Kasumi-1 (cell line): ENCODE measurements at places on chromosomes 6 and 20.
A peak's percentile ranks its signal among the peaks of the same experiment; 100 is the strongest.

GRCh38 chr6:36735110-36736071, 37.8 kb downstream of the RAB44 start:
- DNase-seq = peak; percentile 87

GRCh38 chr6:47133230-47134000, 91.3 kb upstream of the ADGRF1 start:
- no peak for DNase-seq

DNA sequence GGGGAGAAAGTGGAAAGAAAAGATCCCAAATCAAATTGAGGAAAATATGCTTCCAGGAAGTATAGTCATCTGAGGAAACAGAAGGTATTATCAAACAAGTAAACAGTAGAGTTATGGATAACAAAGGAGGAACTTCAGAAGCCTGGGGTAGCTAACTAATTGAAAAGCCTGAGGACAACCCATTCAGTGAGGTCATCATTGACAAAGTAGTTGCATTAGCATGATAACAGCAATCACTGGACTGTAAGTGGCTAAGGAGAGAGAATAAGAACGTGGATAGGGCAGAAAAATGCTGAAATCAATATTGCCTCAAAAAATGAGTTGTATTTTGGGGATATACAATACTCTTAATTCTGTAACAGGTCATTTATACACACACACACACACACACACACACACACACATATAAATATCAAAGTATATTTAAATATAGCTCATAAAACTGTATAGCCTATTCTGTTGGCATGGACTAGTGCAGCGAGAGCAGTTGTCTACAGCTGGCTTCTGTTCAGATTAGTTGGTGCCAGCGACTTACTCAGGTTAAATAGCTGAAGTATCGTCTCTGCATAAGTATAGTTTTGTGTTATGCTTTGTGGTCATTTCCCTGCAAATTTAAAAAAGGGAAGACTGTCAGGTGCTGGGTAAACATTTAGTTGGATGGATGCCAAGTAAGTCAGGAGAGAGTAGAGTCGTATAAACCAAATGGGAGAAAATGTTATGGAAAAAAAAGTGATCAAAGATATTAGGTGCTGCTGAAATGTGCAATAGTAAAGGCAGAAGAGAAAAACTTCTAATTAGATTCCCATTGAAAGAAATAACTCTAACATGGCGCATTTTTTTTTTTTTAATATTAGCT, 33.8 kb upstream of the CTAGE9 start:
- no peak for DNase-seq

DNA sequence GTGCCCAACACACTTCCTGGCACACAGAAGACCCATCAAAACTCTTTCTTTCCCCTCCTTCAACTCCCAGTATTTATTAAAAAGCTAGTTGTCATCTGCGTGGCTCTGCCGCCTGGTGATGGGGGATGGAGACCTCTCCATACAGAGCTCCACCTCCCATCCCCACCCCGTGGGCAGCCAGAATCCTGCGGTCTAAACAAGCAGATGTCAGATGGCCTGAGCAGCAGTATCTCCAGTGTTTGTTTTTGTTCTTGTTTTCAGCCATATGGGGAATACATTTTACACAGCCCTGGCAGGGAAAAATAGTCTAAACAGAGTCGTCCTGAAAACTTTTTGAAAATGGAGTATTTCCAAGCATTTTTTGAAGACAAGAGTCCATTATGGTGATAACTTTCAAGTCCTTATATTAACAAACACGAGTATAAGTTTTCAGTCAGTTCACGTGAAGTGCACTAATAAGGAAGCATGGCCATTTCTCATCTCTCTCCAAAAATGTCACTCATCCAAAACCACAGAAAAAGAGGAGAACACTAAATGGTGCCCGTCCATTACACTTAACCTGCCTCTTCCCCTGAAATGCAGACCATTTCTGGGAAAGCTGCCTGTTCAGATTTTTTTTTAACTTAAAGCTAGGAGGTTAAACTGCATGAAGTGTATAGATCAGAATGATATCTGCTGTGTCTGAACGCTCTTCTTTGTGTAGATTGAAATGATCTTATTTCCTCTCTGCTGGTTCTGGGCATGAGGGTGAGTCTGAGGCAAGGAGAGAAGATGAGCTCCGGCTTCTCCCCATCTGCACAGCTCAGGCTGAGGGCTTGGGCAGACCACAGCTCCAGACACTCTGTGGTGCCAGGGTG, 91.0 kb downstream of the TCP11 start:
- no peak for DNase-seq

- DNase-seq = no peak
Measured at GRCh38 chr20:43300901-43301300, 111.2 kb upstream of the PTPRT start.

- DNase-seq = no peak
Measured at GRCh38 chr20:11305406-11305805, 612.3 kb upstream of the BTBD3 start.

GRCh38 chr6:158649289-158650143, at the start of gene SYTL3:
Gene SYTL3 (plus strand): TSS chr6:158650054. CDS start chr6:158663269, 13,215 bp downstream.
- peak; percentile 84 for DNase-seq

DNA sequence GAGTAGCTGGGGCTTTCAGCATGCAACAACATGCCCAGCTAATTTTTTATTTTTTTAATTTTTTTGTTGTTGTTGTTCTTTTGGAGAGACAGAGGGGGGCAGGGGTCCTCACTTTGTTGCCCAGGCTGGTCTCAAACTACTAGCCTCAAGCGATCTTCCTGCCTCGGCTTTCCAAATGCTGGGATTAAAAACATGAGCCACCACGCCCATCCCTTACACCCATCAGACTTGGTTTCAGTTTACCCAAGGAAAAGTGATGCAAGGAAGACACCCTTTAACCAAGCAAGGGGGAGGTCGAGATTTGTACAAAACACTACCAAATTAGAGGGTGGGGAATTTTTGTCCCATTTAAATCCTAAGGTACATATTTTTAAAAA, 210.1 kb downstream of the ARHGAP18 start:
- no peak for DNase-seq

GRCh38 chr20:57031867-57032355, 234.5 kb downstream of the BMP7 start:
- no peak for DNase-seq

- peak; percentile 93 for DNase-seq
Measured at GRCh38 chr6:27091661-27092315, 155.7 kb upstream of the PRSS16 start.

- no peak for DNase-seq
Measured at GRCh38 chr20:41145821-41146620, 8.7 kb downstream of the PLCG1 start.

GRCh38 chr20:47396762-47397476, 40.4 kb upstream of the ZMYND8 start:
- no peak for DNase-seq

GRCh38 chr6:6851059-6851948, 256.5 kb upstream of the RREB1 start:
- DNase-seq = no peak

GRCh38 chr20:16404640-16405039, 168.6 kb downstream of the KIF16B start:
- DNase-seq = no peak

- DNase-seq = peak; percentile 9
Measured at GRCh38 chr6:12504325-12504966, 212.1 kb upstream of the PHACTR1 start.

- DNase-seq = peak; percentile 63
Measured at GRCh38 chr6:82364087-82365015, 734 bp downstream of the TPBG start.

GRCh38 chr20:36235892-36236785, at the start of gene AAR2:
Gene AAR2 (plus strand): TSS chr20:36236478. CDS start chr20:36239869, 3,391 bp downstream.
- DNase-seq = peak; percentile 86

GRCh38 chr6:90694802-90695201, 107.9 kb upstream of the MAP3K7 start:
- DNase-seq = no peak

DNA sequence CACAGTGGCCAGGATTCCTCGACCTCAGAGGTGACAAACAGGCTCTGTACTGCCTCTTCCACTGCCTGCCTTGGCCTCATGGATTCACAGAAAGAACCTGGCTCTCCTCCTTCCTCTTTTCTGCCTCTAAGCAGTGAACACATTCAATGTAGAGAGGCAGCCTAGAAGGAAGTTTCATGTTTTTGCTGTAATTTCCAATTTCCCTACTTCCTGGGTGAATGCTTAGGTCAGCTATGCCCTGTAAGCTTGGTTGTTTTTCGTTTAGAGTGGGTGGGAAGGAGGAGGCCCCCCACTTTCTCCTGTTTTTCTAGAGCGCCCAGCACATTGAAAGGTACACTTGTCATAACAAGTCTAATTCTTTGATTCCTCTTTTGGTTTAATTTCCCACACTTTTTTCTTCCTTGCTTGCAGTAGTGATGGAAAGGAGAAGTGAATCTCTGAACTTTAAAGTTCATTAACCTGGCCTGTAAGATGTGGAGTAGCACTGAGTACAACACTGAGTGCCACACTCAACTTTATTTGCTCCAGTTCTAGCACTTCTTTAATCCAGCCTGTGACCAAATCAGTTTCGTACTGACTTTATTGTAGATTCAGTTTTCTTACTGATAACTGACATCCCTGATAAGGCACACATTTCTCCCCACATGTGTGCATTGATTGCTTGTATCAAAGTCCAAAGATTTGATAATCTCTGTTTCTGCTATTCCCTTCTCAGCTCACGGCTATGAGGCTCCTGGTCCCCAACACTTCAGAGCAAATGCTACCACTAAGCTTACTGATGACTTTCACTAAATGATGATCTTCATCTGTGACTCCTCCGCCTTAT, 100.0 kb upstream of the MAN1A1 start:
- DNase-seq = peak; percentile 57

GRCh38 chr6:15465212-15465611, 197.6 kb downstream of the DTNBP1 start:
- no peak for DNase-seq

- DNase-seq = no peak
Measured at GRCh38 chr20:56778765-56779195, 149.7 kb downstream of the TFAP2C start.
